ENCODE measurements at places on chromosomes 5 and 9.

GRCh38 chr5:122757285-122757684 lies 17.6 kb upstream of the SNX2 start:
- DNase-seq: no peak

DNA sequence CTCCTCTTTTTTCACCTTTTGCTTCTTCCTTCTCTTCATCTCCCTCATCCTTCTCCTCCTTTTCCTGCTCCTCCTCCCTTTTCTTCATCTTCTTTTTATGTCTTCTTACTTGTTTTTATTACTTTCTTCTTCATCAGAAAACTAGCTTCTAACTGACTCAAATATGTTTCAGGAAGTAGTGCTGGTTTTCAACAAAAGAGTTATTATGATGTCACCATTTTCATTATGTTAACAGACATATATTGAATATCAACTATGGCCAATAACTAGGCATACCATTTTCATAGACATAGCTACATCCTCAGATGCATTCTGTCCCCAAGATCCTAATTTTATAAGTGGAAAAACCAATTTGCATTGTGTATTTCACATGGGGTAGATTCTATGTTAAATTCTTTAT lies 252.9 kb upstream of the PAPPA start:
- DNase-seq: no peak

DNA sequence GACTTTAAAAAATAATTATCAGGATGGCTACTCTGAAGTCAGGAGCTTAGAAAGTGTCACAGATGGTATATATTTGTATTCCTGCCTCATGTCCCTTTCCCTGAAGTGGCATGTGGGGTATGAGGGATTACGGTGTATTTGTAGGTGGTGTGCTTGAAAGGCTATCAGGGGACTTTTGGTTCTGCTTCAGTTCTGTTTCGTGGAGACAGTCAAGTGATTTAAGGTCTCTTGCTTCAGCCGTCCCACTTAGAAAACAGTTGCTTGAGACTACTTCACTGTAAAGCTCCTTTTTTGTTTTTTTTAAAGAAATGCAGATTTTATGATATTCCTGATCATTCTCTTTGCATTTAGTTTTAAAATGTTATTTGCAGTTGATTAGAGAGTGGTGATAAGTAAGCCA lies 18.3 kb downstream of the PARP8 start:
- no peak for DNase-seq

- no peak for DNase-seq
Observed at GRCh38 chr5:147902609-147903115, 3.7 kb downstream of the C5orf46 start.

DNA sequence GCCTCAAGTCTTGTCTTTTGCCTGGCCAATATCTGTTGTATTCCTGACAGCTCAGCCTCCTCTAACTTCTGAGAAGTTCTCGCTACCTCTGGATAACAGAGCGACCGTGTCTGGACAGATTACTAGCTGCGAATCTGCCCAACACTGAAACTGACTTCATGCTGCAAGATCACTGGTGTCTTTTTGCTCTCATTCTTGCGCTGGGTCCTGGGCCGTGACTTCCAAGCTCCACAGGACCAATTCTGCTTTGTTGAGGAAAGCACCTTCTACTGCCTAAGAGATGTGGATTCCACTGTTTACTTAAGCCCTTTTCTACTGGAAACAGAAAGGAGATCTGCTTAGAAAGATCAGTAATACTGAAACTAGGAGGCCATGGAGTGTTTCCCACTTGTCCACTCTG lies 978.8 kb upstream of the DMAC1 start:
- DNase-seq: no peak

DNA sequence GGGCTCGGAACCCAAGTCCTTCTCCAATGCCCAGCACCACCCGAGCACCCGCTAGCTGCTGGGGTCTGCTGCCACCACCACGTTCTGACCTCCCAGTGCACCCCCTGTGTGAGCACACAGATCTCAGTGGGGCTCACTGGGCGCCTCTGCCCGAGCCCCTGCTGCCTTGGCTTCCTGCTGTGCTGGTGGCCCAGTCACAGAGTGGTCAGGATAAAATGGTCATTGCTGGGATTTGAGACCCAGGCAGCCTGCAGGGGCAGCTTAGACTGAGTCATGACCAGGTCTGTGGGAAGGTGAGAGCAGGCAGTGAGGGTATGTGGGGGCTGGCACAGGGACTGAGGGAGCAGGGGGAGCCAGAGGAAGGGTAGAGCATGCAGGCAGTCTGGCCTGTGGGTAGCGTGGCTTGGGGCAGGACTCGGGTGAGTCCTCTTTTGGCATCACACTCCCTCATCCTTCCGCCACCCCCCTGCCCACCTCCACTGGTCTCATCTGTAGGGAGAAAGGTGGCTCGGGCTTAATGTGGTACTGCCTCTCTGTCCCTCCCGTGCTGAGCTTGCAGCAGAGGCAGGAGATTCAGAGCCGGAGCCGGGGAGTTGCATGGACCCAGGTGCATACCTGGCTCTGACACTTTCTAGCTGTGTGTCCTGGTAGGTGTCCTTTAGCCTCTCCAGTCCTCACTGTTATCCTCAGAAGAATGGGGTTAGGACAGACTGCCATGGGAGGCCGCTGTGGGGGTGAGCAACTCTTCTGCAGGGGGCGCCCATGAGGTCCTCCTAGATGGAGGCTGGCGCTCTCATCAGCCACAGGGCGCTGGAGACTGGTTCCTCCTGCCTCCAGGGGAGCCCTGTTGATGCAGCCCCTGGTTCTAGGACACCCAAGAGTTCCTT lies 32.1 kb downstream of the USP20 start:
- DNase-seq: no peak

DNA sequence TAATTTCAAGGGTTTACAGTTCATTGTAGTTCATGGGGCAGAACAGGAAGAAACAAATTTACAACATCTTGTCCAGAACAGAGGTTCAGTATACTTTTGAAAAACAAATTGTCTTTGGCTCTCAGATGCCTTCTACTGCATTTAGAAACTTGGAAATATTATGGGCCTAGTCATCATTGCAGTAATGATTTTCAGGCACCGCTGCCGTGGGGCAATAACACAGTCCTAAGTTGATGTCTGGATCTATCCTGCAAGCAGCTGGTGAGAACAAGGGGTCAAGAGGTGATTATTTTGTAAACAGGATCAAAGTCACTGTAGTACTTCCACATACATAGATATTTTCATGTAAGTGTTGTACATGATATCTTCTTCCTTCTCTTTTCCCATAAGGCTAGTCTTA lies 82.5 kb upstream of the CAST start:
- DNase-seq: no peak

GRCh38 chr9:79195879-79196278 lies 375.9 kb upstream of the TLE4 start:
- DNase-seq: no peak

DNA sequence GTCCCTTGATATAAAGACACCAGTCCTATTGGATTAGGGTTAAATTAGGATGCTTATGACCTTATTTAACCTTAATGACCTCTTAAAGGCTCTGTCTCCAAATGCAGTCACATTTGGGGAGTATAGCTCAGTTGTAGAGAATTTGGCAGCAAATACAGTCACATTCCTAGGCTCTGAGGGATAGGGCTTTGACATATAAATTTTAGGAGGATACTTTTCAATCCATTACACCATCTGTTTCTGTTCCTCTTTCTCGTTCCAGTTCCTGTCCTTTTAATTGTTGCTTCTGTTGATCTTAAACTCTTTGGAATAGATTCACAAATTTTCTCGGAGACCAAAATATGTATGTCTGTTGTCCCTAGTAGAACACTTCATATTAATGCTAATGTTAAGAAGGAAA lies 390.0 kb upstream of the PCSK5 start:
- DNase-seq: no peak

GRCh38 chr9:136273244-136273865 lies 27.7 kb upstream of the QSOX2 start:
- no peak for DNase-seq

DNA sequence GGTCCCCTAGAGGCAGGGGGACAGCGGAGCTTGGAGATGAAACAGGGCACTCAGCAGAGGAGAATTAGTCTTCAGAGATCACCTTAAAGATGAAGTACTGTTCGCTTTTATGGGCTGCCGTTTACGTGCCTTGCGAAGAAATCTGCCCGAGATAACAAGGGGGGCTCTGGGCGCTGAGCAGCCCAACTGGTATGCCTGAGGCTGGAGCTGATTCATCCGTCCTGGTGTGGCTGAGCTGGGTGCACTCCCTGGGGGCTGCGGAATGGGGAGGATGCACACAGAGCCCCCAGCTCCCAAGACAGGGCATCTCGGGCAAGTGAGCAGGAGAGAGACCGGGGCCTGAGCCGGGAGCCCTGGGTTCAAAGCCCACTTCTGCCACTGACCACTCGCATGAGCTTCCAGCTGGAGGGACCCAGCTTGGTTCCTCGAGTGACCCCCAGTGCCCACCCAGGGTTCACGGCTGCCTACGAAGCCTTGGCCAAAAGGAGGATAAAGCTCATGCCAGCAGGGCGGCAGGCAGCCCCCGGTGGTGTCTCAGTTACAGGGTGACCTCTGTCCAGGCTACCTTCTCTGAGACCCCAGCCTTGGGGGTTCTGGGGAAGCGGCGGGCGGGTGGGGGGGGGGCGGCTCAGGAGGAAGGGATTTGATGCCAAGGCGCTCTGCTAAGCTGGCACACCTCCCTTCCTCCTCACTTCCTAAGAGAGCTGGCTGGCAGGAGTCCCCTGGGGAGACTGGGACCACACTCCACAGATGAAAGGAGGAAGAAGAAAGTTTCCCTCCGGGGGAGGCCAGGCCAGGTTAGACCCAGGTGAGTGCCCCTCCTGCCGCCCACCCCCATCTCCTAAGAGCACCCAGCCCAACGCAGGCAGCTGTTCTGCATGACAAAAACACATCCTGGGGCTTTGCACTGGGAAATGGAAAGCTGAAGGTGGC lies 5.7 kb downstream of the FIBCD1 start:
- peak; percentile 76 for DNase-seq

- DNase-seq: no peak
Observed at GRCh38 chr9:86043586-86043985, 55.8 kb downstream of the GOLM1 start.

GRCh38 chr5:169954786-169955185 lies 25.5 kb downstream of the INSYN2B start:
- DNase-seq: no peak

- DNase-seq: no peak
Observed at GRCh38 chr5:181221105-181221791, 1.8 kb upstream of the TRIM41 start.

GRCh38 chr5:129991780-129992179 lies 87.5 kb downstream of the CHSY3 start:
- DNase-seq: no peak

- no peak for DNase-seq
Observed at GRCh38 chr9:113461943-113462342, 1.6 kb upstream of the RGS3 start.

GRCh38 chr9:8429157-8429556 lies 629.6 kb upstream of the DMAC1 start:
- no peak for DNase-seq

All from urothelium cell line (cell line).